Left hindlimb (tissue), 1 donor: ENCODE measurements at places on chromosomes 13 and 19.

DNA sequence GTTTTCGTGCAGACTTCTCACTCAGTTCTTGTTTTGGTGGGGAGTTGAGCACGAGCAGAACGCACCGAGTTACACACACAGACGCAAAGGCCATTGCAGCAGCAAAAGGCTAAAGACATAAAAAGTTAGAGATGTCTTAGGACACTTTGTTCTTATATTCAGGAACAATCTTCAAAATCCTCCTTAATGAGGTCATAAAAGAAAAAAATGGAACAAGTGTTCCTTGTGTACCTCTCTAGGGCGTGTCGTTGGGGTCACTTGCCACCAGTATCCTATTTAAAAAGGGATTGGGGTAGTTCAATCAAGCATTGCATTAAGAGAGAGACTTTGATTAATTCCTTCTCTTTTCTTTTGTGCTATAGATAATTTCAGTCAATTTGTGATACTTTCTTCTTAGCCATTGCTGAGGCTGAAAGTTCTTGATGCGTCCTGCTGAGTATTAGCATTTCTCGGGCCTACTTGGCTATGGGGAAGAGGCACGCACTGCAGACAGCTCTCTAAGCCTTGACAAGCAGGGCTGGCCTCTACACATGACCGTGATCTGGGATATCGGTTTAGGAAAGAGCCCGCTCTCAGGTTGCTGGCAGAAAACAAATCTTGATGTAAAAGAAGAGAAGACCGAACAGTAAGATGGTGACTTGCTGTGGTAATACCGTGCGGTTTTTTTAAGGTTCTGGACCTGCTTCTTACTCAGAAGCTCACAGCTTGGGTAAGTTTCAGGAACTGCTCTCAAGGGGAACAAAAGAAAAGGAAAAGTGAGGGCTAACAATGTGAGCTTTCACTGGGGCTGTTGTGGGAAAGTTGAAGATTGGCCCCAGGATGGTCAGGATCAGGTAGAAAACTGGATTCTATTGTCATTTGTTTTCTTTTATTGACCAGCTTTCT lies 223.6 kb downstream of the TM9SF2 start:
- no peak for DNase-seq

GRCh38 chr13:90882551-90882950 lies 464.9 kb upstream of the MIR17HG start:
- no peak for DNase-seq

GRCh38 chr19:42529248-42529764 lies 1.0 kb upstream of the CEACAM1 start:
- peak; percentile 73 for DNase-seq

- DNase-seq: no peak
These were observed 260.9 kb downstream of the MTUS2 start for GRCh38 chr13:29081036-29081435.

- no peak for DNase-seq
These were observed 24.6 kb downstream of the MPHOSPH8 start for GRCh38 chr13:19657872-19658591.

DNA sequence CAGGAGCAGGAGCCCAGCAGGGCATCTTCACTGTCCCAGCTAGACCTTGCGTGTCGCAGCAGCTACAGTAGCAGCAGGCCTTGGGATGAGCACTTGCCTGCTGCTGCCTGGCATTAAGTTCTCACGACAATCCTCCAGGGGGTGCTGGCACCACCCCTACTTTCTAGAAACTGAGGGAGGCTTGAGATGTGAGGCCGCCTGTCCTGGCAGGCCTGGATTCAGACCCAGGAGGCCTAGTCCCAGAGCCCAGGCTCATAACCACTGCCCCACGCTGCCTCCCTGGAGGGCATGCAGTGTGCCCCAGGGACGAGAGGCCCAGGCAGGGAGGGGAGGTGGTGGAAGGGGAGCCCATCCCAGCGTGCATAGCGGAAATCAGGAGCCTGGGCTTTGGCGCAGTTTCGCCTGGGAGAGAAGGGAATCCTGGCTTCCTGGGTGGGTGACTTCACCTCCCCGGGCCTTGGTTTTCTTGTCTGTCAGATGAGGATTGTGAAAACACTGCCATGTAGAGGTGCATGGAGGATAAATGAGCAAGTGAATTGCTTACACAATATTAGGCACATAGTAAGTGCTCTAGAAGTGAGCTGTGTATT lies 26.1 kb downstream of the PPP5C start:
- DNase-seq: no peak

GRCh38 chr19:7871437-7872305 lies 2.5 kb downstream of the PRR36 start:
- peak; percentile 91 for DNase-seq

- peak; percentile 48 for DNase-seq
These were observed 264.4 kb downstream of the DCLK1 start for GRCh38 chr13:35866801-35867200.

GRCh38 chr13:25874064-25874737 lies 177.6 kb downstream of the SHISA2 start:
- no peak for DNase-seq

GRCh38 chr13:64758521-64759244 lies 2471.5 kb downstream of the PCDH9 start:
- no peak for DNase-seq

DNA sequence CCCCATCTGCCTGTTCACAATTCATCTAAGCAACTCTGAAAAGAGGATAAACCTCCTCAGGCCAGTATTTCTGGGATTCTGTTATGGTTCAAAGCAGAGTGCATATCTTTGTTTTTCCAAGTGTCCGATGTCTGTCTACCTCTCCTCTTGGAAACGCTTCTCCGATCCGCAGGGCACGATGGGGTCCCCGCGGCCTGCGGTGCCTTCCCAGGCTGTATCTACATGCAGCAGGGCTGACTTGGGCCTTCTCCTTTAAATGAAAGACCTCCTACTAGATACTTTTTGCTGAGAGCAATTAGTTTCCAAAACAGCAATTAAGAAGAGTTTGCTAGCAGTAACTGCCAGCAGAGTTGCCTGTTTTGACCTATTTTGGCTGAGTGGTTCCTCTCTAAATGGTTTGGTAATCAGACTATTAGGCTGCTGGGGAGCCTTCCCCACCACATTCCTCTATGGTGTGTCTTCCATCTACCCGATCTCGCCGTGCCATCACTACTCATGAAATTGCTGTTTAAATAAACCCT lies 23.5 kb downstream of the COL4A2 start:
- peak; percentile 20 for DNase-seq

DNA sequence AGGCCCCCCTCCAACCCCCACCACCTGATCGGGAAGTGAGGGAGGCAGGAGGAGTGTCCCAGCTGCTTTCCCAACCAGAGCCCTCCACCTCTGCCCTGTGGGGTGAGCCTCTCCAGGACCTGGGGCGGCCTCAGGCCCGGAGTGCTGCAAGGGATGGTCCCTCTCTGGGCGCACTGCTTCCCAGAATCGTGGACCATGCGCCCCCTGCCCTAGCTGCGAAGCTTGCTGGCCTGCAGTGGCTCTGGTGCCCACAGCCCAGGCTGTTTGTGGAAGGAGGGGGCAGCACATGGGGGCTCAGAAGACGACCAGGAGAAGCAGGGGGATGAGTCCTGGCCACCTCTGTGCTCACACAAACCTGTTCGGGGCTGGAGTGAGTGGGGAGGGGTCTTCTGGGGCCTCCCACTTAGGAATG lies 33.6 kb downstream of the CEBPG start:
- DNase-seq: no peak

DNA sequence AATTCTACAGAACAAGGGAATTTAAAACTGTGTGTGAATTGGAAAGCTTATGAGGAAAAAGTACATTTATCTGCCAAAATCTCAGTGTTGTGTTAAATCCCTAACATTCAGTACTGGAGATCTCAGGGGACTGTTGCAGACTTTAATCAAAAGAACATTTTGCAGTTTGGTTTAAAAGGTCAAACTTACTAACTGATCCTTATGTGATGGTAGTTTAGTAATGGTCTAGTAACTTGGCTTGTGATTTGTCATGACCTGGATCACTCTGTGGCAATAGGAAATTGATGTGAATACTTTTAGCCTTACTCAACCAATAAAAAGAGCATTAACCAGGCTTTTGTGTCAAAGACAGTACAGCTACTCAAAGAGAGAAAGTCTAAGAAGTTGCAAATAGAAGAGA lies 862.1 kb upstream of the MIR17HG start:
- DNase-seq: no peak

DNA sequence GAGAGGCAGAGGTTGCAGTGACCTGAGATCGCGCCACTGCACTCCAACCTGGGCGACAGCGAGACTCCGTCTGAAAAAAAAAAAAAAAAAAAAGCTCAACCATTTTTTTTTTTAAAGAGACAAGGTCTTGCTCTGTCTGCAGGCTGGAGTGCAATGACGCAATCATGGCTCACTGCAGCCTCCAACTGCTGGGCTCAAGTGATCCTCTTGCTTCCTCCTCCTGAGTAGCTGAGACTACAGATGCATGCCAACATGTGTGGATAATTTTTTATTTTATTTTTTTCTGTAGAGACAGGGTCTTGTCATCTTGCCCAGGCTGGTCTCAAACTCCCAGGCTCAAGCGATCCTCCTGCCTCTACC lies 10.3 kb downstream of the EHD2 start:
- peak; percentile 76 for DNase-seq

DNA sequence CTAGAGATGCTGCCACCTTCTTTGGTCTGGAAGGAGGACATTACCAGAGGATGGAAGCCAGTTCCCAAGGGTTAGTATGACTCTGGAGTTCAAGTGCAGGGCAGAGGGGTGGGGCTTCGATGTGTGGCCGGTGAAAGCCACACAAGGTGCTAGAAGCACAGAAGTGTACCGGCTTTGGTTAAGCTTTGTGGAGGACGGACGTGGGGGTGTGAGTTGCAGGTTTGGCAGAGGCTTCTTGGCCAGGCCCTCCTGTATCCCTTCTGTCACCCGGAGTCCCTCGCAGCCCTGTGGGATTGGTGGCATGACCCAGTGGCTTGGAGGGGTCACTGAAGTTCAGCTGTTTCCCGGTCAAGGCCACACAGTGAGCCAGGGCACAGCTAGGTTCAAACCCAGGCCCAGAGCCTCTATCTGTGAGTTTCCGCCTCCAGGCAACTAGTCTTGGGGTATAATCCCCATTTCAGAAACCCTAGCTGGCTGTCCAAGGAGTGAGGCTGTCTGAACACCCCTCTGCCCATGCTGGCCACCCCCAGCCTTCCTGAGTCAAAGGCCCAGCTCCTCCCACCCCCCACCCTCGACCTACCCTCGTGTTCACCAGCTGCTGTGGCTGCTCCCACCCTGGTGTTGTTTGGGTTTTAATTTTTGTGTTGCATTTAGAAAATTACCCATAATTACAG lies 4.6 kb upstream of the SSBP4 start:
- no peak for DNase-seq

GRCh38 chr13:106212386-106213010 lies 323.0 kb downstream of the EFNB2 start:
- DNase-seq: no peak

GRCh38 chr13:26372747-26373146 lies 118.8 kb downstream of the CDK8 start:
- no peak for DNase-seq

DNA sequence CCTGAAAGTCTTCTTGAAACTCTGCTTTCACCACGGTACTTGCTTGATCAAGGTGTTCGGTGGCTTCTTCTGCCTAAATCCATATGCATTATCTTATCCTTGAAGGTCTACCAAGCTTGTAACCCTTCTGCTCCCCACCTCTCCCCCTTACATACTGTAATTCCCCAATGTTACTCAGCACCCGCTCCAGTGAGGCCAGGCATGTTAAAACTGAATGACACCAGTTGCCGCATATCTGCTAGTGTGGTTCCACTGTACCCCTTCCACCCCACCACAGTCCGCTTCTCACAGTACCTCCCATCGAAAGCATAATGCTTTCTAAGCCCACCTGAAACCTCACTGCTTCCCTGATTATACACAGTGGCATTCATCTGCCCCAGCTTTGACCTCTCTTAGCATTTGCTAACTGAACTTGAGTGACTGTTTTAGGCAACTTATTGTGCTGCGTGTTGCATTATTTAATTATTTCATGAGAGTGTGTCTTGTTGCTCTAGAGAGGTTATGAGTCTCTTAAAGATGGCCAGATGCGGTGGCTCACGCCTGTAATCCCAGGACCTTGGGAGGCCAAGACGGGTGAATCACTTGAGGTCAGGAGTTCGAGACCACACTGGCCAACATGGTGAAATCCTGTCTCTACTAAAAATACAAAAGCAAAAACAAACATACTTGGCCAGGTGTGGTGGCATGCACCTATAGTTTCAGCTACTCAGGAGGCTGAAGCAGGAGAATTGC lies 87.6 kb upstream of the MBNL2 start:
- DNase-seq: no peak

GRCh38 chr19:57566396-57567265 lies 7.0 kb upstream of the ZNF550 start:
- no peak for DNase-seq

DNA sequence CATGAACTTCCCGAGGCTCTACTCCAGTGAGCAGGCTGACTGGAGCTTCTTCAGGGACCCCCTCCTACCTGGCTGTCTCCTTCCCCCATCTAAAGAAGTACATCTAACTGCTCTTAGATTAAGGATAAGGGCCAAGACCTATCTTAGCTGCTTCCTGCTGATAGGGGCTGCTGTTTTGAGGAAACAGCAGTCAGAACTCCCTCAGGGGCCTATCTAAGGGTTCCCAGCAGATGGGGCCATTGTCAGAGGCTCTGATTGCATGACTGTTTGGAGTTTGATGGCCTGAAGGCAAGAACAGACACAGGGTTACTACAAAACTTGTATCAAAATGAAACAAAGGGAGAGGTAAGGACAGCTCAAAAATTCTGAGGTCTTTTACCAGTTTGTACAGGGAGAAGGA lies 2636.9 kb upstream of the PCDH20 start:
- DNase-seq: no peak

DNA sequence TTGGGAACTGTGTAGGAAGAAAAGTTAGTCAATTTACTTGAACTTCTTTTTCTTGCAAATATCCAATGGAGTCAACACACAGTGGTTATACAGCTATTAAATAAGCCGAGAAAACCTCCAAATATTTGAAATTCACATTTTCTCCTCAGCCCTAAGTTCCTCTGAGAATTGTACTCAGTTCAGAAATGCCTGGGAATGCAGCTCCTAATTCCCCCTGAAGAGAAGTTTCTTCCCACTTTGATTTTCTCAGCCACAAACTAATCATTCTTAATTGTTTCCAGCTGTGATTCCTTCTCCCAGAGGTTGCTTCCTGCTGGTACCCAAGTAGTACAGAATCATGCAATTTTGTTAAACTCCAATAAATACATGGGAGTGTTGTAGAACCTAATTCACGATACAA lies 246.1 kb upstream of the MIR17HG start:
- no peak for DNase-seq

DNA sequence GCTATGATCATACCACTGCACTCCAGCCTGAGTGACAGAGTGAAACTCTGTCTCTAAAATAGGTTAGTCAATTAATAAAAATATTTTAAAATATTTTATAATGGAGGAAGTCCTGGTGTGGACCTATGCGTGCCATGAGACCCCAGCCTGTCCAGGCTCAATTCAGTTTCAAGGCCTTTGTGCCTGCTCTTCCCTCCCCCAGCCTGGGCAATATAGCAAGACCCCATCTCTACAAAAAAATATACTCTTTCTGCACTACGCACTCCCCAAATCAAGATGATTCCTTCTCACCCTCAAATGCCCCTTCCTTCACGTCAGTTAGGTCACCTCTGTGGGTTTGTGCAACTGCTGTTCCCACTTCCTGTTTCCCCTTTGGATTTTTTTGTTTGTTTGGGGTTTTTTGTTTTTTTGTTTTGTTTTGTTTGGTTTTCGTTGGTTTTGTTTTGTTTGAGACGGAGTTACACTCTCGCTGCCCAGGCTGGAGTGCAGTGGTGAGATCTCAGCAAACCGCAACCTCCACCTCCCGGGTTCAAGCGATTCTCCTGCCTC lies 1.4 kb upstream of the HSH2D start:
- DNase-seq: no peak

GRCh38 chr13:71015021-71015420 lies 852.0 kb downstream of the DACH1 start:
- DNase-seq: no peak
